ENCODE measurements at places on chromosomes 4 and X. TPM values are rescaled to one million over a fixed set of nuclear protein-coding genes. Genes with fewer than 3 reads are reported as not detected.

HPSE gene
- total RNA-seq: 3.9 TPM

DNA sequence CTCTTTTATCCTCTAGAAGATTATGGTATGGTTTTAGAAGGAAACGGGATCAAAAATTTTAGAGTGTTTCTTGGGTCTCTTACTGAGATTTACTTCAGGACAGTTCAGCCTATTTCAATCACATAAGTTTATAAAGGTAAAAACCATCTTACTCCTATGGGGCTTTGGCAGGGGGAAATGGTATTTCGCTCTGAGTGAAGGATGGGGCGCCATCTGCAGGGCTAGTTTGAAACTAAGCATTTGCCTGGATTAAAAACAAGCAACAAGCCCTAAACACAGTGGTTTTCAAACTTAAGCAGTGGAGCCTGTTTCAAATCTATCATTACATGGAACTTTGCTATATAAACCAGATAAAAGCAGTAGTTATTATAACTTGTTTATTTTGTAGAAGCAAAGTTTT, 361.5 kb upstream of the FMR1 start:
- H3K27me3 ChIP-seq: no peaks in the 10 kb centered on the region
- no peaks in the 10 kb centered on the region for H3K36me3 ChIP-seq
- H3K27ac ChIP-seq: no peak overlapping the region
- H3K4me1 ChIP-seq: no peaks in the 10 kb centered on the region
- no peak overlapping the region for H3K4me3 ChIP-seq
- peak; percentile 13 for DNase-seq

- H3K4me1 ChIP-seq: no peaks in the 10 kb centered on the region
- DNase-seq: no peak
- H3K36me3 ChIP-seq: no peaks in the 10 kb centered on the region
- H3K27ac ChIP-seq: no peak overlapping the region
- H3K4me3 ChIP-seq: no peak overlapping the region
- H3K27me3 ChIP-seq: no peaks in the 10 kb centered on the region
These were observed 9.0 kb upstream of the KLHL2 start for GRCh38 chr4:165198329-165198728.

- DNase-seq: no peak
- no peaks in the 10 kb centered on the region for H3K36me3 ChIP-seq
- no peak overlapping the region for H3K4me3 ChIP-seq
- H3K27me3 ChIP-seq: no peaks in the 10 kb centered on the region
These were observed 503.6 kb upstream of the ZFP42 start for GRCh38 chr4:187491959-187492358.

MAGEB10 gene
- not detected for total RNA-seq

IGFBP7 gene
- total RNA-seq: 40.4 TPM

TRIM61 gene
- not detected for total RNA-seq

ALPK1 gene
- 4.9 TPM for total RNA-seq

TCEAL6 gene
- total RNA-seq: not detected

GRCh38 chr4:119626420-119626819, 2.2 kb downstream of the PDE5A start:
- peak overlapping the region; percentile 44 for H3K27ac ChIP-seq
- H3K36me3 ChIP-seq: no peaks in the 10 kb centered on the region
- no peaks in the 10 kb centered on the region for H3K27me3 ChIP-seq
- peak overlapping the region; percentile 69 for H3K4me3 ChIP-seq
- DNase-seq: no peak

DNA sequence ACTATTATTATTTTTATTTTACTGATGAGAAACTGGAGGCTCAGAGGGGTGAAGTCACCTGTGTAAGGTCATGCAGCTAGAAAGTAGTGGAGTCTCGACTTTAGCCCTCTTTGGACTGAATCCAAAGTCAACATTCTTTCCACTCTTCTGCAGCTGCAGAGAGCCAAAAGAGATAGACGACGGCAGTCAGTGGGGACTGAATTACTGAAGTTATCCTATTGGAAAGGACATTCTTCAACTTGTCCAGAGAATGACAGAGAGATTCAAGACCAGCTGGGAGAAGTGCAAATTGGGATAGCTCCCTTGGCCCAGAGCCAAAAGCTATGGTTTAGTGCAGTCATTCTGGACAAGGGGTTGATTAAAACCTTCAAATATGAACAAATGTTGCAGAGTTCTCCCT, 42.5 kb downstream of the VGLL1 start:
- no peaks in the 10 kb centered on the region for H3K36me3 ChIP-seq
- no peaks in the 10 kb centered on the region for H3K4me1 ChIP-seq
- H3K27ac ChIP-seq: no peak overlapping the region
- no peaks in the 10 kb centered on the region for H3K27me3 ChIP-seq
- no peak for DNase-seq

DNA sequence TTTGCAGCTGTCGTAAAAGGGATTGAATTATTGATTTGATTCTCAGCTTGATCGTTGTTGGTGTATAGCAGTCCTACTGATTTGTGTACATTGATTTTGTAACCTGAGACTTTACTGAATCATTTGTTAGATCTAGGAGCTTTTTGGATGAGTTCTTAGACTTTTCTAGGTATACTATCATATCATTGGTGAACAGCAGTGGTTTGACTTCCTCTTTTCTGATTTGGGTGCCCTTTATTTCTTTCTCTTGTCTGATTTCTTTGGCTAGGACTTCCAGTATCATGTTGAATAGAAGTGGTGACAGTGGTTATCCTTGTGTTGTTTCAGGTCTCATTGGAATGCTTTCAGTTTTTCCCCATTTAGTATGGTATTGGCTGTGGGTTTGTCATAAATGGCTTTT, 8.4 kb downstream of the APOOL start:
- H3K4me3 ChIP-seq: no peak overlapping the region
- H3K27ac ChIP-seq: no peak overlapping the region
- H3K27me3 ChIP-seq: no peaks in the 10 kb centered on the region
- no peak for DNase-seq
